Iris pigment epithelial cell (primary cell): ENCODE measurements at places on chromosomes 3 and 15.

- no peak for DNase-seq
These were observed 678.4 kb downstream of the ROBO2 start for GRCh38 chr3:77718311-77718710.

- no peak for DNase-seq
These were observed 8.1 kb downstream of the ZBTB47 start for GRCh38 chr3:42661593-42662022.

- no peak for DNase-seq
These were observed 4.7 kb downstream of the SEMA3G start for GRCh38 chr3:52440249-52440551.

DNA sequence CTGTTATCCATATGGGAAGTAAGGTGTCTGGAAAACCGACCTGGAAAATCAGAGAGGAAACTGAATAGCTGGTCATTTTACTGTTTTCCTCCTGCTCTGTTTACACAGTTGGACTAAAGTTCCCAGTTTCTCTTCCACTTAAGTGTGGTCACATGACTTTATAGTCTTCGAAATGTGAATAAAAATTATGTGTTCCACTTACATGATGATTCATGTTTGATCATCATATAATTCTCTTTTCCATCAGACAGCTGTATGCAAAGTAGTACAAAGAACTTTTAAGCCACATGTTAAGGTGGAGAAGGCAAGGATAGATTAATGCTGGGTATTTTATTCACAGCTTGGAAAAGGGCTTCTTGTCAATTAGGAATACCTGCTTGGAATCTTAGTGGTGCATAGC is 525.5 kb upstream of the BCHE start:
- no peak for DNase-seq

GRCh38 chr3:188888321-188889053 is 283.3 kb upstream of the TPRG1 start:
- no peak for DNase-seq

GRCh38 chr3:9168241-9168741 is 81.2 kb downstream of the SRGAP3 start:
- peak; percentile 3 for DNase-seq

DNA sequence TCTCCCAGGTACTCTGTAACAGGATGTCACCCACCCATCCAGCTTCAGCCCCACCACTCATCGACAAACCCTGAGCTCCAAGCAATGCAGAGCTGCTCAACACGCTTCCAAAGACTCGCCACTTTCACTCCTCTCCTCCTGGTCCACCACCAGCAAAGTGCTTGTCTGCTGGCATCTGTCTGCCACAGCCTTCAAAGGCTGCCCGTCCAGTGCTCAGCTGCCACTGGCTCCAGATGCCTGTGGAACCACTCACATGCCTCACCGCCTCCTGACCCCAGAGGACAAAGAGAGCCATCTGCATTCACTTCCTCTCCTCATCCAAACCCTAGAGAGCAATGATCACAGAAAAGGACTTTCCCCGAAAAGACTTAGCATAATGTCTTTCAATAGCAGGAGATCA is 109.5 kb upstream of the OCA2 start:
- no peak for DNase-seq

DNA sequence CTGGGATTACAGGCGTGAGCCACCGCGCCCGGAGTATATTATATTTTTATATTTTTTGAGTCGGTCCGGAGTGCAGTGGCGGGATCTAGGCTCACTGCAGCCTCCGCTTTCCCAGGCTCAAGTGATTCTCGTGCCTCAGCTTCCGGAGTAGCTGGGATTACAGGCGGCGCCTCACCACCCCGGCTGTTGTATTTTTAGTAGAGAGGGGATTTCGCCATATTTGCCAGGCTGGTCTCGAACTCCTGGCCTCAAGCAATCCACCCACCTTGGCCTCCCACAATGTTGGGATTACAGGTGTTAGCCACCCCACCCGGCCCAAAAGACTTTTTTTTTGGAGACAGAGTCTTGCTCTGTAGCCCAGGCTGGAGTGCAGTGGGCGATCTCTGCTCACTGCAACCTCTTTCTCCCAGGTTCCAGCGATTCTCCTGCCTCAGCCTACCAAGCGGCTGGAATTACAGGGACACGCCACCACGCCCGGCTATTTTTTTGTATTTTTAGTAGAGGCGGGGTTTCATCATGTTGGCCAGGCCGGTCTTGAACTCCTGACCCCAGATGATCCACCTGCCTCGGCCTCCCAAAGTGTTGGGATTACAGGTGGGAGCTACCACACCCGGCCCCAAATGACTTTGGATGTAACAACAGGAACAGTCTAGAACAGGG is 1.0 kb downstream of the ZNF589 start:
- DNase-seq = peak; percentile 43
